ENCODE measurements at places on chromosomes 12 and 14.

DNA sequence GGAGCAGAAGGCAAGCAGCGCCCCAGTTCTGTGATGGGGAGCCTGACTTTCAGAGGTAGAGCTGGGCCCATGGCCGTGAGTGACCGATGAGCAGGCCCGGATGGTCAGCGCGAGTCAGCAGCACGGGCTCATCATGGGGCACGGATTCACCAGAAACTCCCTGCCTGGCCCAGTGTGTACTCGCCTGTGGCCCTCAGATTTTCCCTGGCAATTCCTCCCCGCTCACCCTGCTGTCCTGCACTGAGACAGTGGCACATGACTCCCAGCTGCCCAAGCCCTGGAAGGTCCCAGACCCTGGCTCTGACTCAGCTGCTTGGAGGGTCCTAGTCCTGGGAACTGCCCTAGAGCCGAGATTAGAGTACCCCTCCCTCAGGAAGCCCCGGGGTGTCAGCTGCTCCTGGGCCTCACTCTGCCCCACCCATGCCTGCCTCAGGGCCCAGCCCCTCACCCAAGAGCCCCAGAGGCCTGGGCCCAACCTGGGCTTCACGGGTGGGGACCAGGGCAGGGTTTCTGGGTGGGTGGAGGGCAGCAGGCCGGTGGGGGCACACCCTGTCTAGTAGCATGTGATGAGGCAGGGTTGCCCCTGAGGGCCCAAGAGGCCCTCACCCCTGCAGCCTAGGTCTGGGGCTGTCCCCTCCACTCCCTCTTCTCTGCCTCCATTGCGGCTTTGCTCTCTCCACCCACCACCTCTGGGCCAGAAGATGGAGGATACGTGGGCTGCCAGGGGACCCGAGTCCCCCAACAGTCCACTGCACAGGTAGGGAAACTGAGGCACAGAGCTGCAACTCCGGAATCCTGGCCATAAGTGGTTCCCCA lies 8.4 kb downstream of the TRMT61A start:
- no peak for DNase-seq

GRCh38 chr14:58066115-58066514 lies 85.9 kb downstream of the ARMH4 start:
- no peak for DNase-seq

GRCh38 chr12:56104815-56105608 lies 653 bp downstream of the PA2G4 start:
- DNase-seq = peak; percentile 35

- DNase-seq = no peak
These were observed 481.4 kb downstream of the TRHDE start for GRCh38 chr12:72753571-72753970.

- DNase-seq = no peak
These were observed 15.8 kb upstream of the VRK1 start for GRCh38 chr14:96781371-96781770.

DNA sequence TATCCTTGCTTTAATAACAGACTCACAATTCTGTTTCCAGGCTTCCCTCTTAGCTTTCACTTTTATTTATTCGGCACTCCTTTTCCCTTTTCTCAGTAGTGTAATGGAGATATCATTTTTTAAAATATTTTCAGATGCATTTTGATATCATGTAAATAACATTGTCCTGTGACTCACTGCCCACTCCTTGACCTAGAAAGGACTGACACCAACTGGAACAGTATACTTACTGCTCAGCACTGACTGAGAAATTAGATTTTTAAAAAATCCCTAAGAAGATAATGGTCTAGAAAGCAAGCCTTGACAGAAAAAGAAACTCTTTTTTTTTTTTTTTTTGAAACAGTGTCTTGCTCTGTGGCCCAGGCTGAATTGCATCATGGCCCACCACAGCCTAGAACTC lies 118.0 kb upstream of the FSCB start:
- DNase-seq = no peak

DNA sequence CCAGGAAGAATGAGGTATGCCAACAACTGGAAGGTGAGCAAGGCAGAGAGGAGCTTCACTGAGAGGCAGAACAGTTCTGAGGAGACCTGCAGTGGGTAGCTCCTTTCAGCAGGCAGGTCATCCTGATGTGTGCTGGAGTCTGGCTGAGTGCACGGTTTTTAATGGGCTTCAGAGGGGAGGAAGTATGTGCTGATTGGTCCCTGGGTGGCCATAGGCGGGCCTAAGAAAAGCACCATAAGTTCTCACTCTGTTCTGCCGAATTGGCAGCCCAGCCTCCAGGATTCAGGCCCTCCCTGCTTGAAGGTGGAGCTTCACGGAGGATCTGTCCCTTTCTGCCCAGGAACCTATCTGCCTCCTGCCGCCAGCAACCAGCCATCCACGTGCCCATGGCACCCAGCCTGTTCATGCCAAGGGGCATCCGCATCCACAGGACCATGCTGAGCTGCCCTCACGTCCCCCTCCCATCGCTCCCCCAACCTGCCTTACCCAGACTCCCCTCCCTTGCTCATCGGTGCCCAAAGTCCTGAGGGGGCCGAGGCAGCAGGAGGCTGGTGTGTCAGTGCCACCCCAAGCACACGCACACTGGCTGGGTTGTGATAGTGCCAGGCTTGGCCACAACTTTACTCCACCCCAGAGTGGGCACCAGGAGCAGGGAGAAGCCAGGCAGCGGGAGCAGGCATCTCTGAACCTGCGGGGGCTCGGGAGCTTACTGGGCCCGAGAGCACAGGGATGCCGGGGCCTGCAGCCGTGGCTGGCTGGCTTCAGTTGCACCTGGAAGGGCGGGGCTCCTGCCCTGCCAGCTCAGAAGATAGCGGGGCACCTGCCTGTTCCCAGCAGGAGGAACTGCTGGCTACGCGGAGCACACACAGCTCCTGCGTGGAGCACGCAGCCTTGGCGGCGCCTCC lies 608.4 kb upstream of the FOXG1 start:
- no peak for DNase-seq

- DNase-seq = no peak
These were observed 251.6 kb downstream of the PHLDA1 start for GRCh38 chr12:75779891-75780496.

- no peak for DNase-seq
These were observed 1981.7 kb upstream of the FLRT2 start for GRCh38 chr14:83548061-83548839.

DNA sequence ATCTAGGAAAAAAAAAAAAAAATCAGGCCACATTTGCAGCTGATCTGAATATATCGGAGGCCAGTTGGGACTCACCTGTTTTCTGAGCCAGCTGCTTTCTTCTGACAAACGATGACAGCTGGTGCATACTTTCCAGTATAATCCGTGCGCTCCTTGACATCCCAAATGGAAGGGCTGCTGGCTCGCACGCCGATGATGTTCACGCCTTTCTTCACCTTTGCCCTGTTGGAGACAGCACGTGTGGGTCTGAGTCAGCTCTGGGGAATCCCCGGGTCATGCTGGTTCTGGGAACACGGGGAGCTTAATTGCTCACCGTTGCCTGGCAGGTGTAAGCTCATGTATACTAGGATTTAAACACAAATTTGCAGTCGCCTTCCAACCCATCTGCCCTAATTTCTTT lies 372.8 kb downstream of the TMEM132D start:
- DNase-seq = no peak

GRCh38 chr12:130993759-130994670 lies 40.3 kb downstream of the ADGRD1 start:
- no peak for DNase-seq

- no peak for DNase-seq
These were observed 305.5 kb upstream of the FKBP4 start for GRCh38 chr12:2489275-2489674.

GRCh38 chr12:121325922-121326396 lies 26.3 kb downstream of the ANAPC5 start:
- DNase-seq = no peak

DNA sequence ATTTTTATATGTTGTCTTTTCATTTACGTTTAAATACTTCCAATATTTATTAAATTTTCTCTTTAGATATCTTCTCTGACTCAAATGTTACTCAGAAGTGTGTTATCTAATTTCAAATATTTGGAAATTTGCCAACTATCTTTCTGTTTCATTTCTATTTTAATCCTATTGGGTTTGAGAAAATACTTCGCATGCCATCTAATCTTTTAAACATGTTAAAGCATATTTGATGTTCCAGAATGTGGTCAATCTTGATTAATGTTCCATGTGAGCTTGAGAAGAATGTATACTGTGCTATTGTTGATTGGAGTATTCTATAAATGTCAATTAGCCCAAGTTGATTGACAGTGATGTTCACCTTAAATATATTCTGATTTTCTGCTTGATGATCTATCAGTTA lies 11.9 kb upstream of the DCN start:
- no peak for DNase-seq

DNA sequence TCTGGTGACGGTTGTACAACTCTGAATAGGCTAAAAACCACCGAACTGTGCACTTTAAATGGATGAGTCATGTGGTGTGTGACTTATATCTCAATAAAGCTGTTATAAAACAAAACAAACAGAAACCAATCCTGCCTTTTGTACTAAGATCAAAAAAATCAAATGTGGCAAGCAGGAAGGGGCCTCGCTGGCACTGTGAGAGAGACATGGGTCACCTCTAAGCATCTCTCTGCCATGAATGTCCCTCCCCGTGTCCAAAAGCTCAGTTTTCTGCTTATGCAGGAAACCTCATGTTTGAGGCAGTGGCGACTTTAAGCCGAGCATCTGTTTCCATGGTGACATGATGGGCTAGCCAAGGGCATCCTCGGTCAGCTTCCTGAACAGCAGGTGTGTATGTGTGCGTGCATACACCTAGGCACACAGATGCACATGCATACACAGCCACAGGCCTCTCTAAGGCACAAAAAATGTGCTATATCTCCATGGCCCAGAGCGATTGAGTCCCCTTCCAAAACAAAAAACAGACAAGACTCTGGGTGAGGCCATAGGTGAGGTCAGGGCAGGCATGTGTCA lies 44.4 kb downstream of the ARL6IP4 start:
- no peak for DNase-seq

- no peak for DNase-seq
These were observed 2.5 kb downstream of the COL2A1 start for GRCh38 chr12:48001505-48002413.

Measured in stimulated activated CD4-positive, alpha-beta T cell treated with anti-CD3 and anti-CD28 coated beads, Interleukin-12 subunit alpha, Interleukin-12 subunit beta, amount 100 ng/mL, for 4 hours (primary cell).